Right hindlimb (tissue), 1 donor: ENCODE measurements at places on chromosomes 1 and 21.
A peak's percentile ranks its signal among the peaks of the same experiment; 100 is the strongest.

DNA sequence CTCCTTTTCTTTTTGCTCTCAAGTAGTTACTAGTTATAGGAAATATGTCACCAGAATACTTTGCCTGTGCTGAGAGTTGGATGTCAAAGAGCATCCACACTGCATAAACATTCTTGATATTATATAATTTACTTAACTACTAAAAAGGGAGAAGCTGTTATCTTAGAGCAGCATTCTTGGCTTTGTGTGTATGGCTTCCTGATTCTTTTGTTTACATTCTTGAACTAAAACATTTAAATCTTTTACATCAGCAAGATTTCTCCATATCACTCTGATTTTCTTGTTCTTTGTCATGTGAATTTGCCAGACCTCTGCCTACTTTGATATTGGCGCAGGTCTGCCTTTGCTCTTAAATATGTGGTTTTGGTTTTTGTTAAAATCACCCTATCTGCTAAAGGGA is 48.8 kb downstream of the SUCO start:
- no peak for DNase-seq

- no peak for DNase-seq
These were observed 12.6 kb upstream of the IFNAR1 start for GRCh38 chr21:33312121-33312520.

DNA sequence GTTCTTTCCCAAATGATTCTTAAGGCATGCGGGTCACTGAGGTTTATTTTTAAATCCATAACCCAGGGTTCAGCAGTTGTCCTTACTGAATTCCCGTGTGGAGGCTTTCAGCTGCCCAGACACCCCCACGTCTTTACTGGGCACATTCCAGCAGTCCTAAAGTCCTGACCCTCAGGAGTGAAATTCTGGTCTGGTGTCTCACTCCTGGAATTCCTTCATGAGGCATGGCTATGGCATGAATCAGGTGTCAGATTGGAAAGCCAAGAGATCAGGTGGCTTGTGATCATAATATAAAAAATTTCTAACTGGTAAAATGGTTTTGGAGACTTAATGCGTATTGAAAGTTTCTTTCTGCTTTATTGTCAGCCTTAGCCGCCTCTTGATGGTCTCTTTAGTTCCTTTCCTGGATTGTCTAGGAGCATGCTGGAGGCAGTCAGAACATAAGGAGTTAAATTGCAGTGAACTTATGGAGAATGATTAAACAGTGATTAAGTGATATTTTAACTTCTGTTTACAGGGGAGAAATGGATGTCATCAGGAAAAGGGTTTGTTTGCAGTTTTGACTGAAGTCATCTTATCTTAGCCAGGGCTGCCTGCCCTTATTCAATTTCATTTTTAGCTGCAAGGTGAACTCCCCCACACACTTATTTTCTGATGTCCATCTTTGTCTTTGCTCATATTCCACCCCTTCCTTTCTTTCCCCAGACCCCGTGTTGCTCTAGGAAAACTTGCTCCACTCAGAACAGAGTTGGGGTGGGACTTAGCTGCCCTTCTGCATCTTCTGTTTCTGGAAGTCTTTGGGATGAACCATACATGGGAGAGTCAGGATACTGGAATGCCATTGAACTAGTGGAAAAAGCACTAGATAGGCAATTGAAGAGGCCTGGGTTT is 25.7 kb upstream of the MACF1 start:
- DNase-seq, result no peak

- no peak for DNase-seq
These were observed 45.4 kb downstream of the ETS2 start for GRCh38 chr21:38851101-38851500.

GRCh38 chr21:26110715-26111114 is 59.9 kb downstream of the APP start:
- no peak for DNase-seq

DNA sequence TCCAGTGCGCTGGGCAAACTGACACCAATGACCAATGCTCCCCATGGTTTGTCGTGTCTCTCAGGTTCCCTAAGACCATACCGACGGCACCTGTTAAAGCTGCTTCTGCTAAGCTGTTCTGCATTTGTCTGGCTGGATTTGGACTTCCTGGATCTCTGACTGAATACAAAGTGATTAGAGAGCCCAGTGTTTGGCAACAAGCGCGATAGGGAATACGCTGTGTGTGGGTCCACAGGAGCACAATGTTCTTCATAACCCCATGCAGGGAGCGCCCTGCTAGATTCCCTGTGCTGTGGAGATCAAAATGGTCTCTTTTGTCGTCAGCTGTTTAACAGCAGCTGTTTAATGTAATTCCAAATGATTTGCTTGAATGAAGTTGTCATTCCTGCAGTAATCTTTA is 26.0 kb upstream of the ESRRG start:
- DNase-seq, result peak; percentile 38

DNA sequence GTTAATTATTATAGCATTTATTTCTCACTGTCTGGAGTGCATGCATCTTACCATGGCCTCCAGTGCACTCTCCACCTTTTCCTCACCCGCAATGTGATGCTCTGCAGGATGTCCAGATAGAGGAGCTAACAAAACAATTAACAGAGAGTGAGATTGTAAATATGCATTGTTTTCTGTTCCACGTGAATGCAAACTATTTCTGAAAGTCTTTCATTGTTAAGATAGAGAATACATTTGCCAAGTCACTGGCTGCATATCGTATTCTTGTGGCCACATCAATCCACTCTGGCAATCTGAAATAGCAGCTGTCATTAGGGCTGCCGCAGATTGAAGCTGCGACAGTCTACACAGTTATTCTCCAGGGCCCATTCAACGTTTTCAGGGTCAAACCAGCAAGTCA is 143.8 kb downstream of the DUSP10 start:
- no peak for DNase-seq

- DNase-seq, result no peak
These were observed 18.3 kb upstream of the MPL start for GRCh38 chr1:43319288-43319687.

DNA sequence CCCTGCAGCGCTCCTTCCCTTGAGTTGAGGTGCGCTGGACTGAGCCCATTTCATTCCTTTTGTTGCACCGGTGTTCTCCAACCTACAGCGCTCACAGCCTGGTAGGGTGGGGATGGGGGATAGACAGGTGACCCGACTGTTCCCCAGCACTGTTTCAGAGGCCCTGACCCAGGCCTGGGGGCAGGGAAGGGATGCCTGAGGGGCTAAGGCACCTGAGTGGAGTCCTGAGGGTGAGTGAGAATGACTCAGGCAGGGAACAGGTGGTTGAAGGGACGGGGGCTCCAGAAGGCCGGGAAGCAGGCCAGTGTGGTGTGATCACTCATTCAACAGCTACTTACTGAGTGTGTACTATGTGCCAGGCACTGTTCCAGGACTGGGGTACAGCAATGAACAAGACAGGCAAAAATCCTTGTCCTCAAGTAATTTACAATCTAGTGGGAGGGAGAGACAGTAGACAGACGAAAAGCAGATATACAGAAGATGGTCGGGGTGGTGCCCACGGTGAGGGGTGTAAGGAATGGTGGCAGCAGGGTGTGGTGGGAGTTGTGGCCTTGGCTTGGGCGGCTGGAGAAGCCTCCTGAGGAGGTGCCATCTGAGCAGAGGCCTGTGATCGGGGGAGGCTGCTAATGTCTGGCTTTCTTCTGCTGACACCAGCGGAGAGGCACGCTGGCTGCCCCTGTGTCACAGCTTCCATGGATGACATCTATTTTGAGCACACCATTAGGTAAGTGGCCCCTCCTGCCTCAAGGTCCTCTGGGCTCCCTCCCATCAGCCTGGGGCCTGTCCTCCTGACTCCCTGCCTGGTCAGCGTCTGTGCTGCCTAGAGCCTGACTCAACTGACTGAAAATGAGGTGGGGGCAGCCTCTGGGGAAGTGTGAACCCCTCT is 37.4 kb downstream of the ACOT11 start:
- DNase-seq, result no peak

DNA sequence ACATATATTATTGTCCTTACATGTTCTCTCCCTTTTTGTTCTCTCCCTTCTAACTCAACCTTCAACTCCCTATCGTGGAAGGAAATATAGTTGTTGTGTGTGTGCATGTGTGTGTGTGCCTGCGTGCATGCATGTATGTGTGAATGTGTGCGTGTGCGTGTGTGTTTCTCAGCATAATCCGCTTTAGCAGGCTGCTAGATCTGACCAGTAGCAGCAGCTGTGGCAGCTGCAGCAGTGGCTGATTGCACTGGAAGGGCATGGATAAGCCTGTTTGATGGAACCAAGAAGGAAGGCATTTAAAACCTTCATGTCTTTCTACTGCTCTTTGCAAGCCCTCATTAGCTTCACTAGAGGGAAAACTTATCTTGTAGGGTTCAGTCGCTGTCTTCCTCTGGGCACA is 65.6 kb upstream of the IRF2BP2 start:
- peak; percentile 65 for DNase-seq

GRCh38 chr1:154769193-154769895 is 100.7 kb downstream of the KCNN3 start:
- DNase-seq, result no peak

DNA sequence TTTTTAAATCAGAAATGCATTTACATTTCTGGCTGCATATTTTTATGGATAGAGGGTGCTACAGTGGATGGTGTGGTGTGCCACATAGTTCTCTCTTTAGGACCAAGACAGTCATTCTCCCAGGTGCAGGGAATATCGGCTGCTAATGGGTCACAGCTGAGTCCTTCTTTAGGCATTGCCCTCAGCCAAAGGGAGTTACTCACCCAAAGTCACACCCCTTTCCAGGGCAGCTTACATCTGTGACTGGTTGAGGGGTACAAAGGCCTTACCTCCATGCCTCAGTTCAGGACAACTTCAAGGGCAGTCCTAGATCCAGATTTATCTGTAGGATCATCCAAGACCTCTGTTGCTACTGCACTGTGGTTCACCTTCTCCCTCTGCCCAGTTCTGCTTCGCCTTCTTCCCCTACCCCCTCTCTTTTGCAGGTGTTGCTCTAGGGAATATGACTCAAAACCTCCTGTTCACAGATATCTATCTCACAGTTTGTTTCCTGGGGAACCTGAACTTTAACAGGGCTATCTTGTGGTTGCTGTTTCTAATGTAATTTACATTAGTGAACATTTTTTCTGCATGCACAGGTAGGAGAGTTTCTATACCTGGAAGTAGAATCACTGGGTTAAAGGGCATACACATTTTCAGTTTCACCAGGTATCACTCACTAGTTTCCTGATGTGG is 413.9 kb downstream of the RPS6KC1 start:
- no peak for DNase-seq

- DNase-seq, result no peak
These were observed 18.6 kb downstream of the TAL1 start for GRCh38 chr1:47213230-47213963.

DNA sequence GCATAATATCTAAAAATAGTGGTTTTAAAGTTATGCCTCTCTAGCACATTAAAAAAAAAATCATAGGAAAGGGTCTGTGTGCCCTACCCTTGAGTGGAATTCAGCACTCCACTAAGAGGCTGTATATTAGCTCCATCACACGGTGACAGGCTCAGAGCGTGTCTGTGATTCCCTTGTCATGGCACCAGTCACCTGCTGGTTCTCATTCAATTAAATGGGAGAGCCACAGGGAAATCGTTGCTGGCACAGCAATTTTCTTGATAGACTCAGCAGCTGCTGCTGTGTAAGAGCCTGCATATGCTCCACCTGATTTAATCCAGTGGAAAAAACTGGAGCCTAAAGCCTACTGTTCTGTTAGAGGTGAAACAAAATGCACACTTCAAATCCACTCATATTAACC is 9.5 kb downstream of the ATP6V1G3 start:
- no peak for DNase-seq

GRCh38 chr1:47252795-47253194 is 20.8 kb upstream of the TAL1 start:
- DNase-seq, result no peak

DNA sequence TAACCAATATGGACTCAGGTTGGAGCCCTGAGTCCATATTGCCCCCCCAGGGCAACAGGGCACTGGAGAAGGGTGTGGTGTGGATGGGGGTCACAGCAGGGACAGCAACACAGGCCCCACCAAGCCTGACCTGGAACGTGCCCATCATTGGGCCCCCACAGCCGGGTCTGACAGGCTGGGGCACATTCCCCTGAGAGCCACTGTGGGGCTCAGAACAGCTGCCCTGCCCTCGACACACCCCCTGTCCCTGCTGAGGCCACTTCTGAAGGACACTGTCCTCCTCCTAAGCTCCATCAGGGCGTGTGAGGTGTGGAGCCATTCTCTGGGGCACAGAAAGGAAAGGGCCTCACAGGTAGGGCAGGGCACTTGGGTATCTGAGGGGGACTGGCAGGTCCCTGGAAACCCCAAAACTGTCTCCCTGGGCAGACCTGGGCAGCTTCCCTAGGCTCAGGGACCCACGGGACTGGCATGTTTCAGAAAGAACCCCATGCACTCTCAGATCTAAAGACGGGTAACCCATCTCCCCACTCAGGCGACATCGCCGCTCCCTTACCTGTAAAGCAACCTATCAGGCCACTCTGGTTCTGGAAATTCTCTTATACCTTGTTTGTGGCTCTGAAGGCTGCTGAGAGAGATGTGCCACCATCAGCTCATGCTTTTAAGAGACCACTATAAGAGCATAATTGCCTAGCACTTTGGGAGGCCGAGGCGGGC is 95.5 kb downstream of the DMRTB1 start:
- DNase-seq, result peak; percentile 11

GRCh38 chr1:117210831-117211261 is at the start of gene VTCN1:
VTCN1 (minus strand) TSS chr1:117210927; CDS start chr1:117210855, 72 bp downstream.
- no peak for DNase-seq

GRCh38 chr1:163095213-163095612 is 26.1 kb downstream of the RGS4 start:
- DNase-seq, result no peak

- DNase-seq, result peak; percentile 53
These were observed 3.5 kb downstream of the EPHX1 start for GRCh38 chr1:225813214-225813964.

DNA sequence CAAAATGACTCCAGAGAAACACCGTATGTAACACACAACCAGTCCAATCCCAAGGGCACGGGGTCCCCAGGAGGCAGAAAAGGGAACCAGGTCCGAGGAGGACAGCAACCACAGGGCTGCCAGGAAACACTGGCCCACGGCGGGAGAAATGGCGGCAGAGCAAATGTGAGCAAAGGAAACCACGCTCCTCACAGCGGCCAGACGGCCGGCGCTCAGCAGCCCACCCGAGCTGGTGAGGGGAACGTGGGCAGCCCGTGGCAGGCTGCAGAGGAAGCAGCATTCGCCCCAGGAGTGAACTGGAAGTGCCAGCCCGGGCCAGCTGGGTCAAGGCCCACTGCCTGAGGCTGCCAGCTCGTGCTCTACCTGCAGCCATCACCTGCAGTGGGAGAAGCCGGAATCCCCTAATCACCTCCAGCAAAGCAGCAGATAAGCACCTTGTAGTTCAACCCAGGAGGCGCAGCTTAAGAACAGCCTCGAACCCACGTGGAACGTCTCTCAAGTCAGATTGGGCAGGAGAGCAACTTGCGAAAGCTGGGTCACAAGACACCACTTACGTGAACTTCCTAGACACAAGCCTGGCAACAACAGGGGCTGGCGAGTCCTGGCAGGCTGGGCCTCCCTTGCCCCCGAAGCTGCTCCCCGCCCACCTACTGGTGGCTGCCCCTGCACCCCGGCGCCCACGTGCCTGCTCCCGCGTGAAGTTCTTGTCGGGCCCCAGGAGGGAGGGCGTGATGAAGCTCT is 6.7 kb downstream of the SLC19A1 start:
- peak; percentile 18 for DNase-seq

- DNase-seq, result peak; percentile 64
These were observed 271.4 kb downstream of the FOXD2 start for GRCh38 chr1:47709019-47709871.
